Stimulated activated naive CD8-positive, alpha-beta T cell treated with anti-CD3 and anti-CD28 coated beads, Interleukin-15, Interleukin-2, amounts not matched to agents 100 U/mL and 50 U/mL, for 24 hours (primary cell): ENCODE measurements at places on chromosomes 12 and 14.

DNA sequence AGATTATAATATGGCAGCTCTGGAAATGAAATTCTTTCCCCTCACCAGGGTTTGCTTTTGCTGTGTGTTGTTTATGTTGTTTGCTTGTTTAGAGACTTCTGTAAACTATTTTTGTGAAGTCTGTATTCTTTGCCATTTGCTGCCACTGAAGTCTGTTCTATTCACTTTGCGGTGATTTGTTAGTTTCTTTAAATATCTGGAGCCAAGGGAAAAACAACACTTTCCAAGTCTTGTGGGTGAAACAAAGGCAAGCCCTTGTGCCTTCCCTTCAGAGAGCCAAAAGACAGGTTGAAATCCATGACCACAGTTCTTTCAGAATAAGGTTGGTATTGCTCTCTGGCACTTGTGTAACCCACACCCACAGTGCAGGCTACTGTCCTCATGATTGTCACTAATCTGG is 59.5 kb upstream of the RNU6-7 start:
- DNase-seq = no peak

- DNase-seq = no peak
Measured at GRCh38 chr14:100212476-100213333, 26.2 kb upstream of the YY1 start.

GRCh38 chr14:50859296-50859624 is 12.6 kb upstream of the ABHD12B start:
- no peak for DNase-seq

DNA sequence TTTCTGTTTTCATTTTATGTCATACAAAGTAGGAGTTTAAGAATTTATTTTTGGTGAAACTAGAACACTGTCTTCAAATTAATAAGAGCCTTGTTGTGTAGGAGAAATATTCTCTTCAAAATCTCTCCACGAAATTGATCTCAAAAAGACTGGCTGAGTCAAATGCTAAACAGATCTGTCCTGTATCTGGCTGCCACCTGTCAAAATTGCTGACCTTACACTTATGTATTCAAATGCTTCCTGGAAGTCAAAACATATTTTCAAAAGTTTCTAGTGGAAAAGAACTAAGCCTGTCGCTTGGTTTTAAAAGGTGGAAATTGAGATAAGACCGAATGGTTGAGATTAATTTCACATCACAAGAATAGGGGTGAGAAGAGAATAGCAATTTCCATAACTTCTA is 121.4 kb downstream of the RGS6 start:
- no peak for DNase-seq

GRCh38 chr12:17802657-17803641 is 287.0 kb downstream of the RERGL start:
- DNase-seq = no peak
